ENCODE measurements at places on chromosomes 4 and X.

- peak; percentile 22 for DNase-seq
Observed at GRCh38 chrX:65406532-65406931, 128.1 kb downstream of the LAS1L start.

GRCh38 chr4:36165631-36166005, 78.7 kb downstream of the ARAP2 start:
- no peak for DNase-seq

GRCh38 chr4:186196063-186196462, 4.7 kb downstream of the CYP4V2 start:
- DNase-seq: no peak

- no peak for DNase-seq
Observed at GRCh38 chr4:55032788-55033187, 92.6 kb downstream of the KDR start.

DNA sequence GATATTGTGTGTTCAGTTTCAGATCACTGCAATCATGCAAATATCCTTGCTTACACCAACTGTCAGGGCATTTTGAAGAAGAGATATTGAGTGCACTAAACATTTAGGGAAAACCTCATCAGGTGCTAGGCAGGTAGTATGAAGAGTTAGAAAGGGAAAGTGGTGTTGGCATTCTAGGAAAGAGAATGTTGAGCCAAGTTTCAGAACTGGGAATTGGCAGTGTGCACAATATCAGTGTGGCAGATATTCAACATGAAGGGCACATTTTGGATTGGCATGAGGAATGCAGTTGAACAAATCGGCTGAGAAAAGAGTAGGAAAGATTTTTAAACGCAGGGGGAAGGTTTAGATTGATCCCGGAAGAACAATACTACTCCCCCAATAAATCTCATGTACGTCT, 43.4 kb upstream of the SMAD1 start:
- DNase-seq: no peak

DNA sequence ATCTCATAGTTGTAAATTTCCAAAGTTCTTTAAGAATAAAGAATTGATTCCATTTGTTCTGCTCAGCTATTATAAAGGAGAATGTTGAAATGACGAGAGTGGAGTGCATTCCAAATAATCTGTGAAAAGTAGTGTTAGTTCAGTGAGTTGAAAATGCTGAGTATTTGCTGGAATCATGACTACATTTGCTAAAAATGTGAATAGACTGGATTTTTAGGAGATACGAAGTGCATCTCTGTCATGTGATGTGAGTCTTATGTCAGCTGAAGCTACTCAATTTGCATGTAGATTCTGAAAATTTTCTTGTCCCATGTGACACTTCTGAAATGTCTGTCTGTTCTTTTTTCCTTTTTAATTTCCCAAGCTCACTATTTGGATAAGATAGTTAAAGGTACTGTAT, 206.0 kb downstream of the DCTD start:
- no peak for DNase-seq

DNA sequence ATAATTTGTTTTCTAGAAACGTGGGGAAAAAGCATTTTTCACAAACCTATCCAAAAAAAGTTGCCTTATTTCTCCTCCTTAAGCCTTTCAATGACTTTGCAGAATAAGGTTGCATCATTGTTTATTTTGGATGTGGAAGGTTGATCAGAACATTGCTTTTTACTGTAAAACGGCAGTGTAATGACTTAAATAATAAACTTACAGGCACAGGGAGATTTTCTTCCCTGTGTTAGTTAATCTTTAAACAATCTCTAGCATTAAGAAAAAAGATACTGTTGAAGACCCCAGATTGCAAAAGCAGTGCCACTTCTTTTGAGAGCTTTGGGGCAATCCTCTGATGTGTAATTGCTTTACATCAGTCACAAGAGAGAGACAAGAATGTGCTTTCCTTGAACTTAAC, 153.4 kb downstream of the ARX start:
- DNase-seq: no peak

GRCh38 chrX:13898083-13898482, 81.2 kb upstream of the GPM6B start:
- DNase-seq: peak; percentile 21

GRCh38 chrX:47172549-47172948, 21.1 kb upstream of the UBA1 start:
- DNase-seq: no peak

DNA sequence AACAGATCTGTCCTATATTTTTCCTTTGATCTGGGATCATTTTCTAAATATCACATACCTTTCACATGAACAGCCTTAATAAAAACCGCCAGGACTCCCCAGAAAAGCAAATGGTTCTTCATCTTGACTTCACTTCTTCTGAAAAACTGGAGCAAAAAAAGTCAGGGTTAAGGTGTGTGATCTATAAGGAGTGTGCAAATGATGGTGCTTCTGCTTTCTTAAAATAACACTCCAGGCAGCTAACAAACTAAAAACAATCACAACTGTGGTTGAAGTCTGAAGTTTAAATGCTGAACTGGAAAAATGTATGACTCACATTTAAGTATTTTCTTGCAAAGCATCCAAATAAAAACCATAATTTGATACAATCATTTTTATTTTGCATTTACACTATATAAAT, at the start of gene JCHAIN:
JCHAIN (minus strand) TSS at position 140 of the 400 bp plus-strand sequence; CDS start at position 122, 18 bp downstream.
- no peak for DNase-seq

GRCh38 chr4:70452946-70453345, 19.1 kb upstream of the MUC7 start:
- no peak for DNase-seq

- no peak for DNase-seq
Observed at GRCh38 chr4:38762560-38762959, 20.2 kb downstream of the TLR10 start.

DNA sequence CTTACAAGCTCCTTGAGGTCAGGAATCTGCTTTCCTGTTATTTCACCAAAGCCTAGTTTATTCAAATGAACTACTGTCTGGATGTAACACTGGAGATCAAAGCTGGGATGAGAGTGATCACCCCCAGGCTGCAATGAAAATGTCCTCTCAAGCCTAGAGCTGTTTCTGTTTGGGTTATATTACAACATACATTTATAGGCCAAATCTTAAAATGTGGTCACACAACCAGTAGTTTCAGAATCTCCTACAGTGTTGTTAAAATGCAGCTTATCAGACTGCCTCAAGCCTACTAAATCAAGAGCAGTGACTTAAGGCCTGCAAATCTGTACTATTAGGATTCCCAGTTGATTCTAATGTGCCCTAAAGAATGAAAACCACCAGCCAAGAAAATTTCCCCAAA, 207.5 kb downstream of the PAPSS1 start:
- no peak for DNase-seq

GRCh38 chr4:119543779-119544178, 84.8 kb downstream of the PDE5A start:
- DNase-seq: no peak

DNA sequence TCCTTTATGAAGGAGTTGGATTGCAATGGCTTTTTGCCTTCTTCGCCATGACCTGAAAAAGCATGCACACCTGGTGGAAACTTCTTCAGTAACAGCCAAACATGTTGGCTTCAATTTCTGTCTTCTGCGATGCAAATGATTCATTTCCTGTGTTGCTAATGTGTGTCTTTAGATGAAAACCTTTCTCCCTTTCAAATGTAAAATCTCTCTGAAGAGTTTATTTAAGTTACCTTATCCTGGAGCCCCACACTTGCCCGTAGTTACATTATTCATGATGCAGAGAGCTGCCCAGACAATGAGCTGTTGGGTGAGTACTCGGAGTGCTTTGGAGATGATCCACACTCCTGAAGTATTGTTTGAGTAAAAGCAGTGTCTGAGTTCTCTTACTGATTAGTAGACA, 1100.9 kb downstream of the RPA4 start:
- no peak for DNase-seq

DNA sequence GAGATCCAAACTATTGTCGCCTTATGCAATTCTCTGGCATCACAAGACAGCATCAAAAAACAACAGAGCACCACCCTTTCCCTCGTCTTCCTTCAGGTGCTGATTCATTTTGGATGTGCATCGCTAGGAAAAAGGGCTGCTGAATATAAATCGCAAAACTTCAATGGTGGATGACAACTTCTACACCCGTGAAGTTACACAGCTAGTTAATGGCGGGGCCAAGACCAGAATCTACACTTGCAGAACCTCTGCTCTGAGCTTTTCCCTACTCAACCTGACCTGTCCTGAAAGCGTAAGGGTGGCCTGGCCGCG, 674 bp downstream of the GNPDA2 start:
- no peak for DNase-seq

- peak; percentile 2 for DNase-seq
Observed at GRCh38 chrX:30215357-30215843, at the start of gene MAGEB2. TSS of gene MAGEB2 (plus strand) at chrX:30215563. CDS start at chrX:30218581, 3,018 bp downstream.

- DNase-seq: no peak
Observed at GRCh38 chr4:178165251-178165950, 723.2 kb upstream of the AGA start.

DNA sequence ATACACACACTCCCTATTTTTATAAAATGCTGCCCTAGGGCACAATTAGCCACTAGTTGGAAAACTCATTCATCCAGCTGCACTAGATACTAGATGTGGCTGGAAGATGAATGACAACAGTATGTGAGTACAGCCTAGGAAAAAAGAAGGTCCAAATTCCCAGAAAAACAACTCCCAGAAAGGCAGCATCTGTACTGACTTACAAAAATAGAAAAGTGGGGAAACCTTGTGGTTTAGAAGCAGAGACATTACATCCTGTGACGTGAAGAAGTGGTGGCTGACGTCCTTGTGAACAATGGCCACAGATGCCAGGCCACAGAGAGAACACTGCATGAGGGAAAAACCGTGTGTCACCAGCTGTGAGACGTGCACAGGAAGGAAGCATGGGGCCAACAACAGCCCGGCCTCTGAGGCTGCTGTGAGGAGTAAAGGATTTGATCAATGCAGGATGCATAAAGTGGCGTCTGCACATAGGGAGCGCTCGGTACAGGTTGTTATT, 81.2 kb downstream of the SPRY1 start:
- peak; percentile 57 for DNase-seq

- DNase-seq: no peak
Observed at GRCh38 chr4:152206646-152207377, 329.1 kb downstream of the FBXW7 start.

DNA sequence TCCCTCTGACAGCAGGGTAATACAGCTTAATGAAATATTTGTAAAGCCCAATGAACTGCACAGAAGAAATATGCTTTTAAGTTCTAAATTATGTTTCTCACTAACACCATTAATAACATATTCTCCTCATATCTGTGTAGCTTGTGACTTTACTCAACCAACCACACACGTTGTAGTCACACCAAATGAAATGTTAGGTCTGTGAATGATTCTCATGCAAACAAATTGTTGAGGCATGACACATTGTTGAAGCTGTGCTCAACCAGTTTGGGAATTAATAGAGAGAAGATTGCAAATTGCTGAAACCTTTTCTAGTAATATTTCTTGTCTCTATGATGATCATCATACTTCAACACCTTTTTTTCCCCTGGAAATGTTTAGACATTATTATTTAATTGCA, 645.9 kb downstream of the PCDH7 start:
- DNase-seq: no peak

- DNase-seq: peak; percentile 2
Observed at GRCh38 chr4:90357117-90357710, 230.0 kb downstream of the CCSER1 start.

DNA sequence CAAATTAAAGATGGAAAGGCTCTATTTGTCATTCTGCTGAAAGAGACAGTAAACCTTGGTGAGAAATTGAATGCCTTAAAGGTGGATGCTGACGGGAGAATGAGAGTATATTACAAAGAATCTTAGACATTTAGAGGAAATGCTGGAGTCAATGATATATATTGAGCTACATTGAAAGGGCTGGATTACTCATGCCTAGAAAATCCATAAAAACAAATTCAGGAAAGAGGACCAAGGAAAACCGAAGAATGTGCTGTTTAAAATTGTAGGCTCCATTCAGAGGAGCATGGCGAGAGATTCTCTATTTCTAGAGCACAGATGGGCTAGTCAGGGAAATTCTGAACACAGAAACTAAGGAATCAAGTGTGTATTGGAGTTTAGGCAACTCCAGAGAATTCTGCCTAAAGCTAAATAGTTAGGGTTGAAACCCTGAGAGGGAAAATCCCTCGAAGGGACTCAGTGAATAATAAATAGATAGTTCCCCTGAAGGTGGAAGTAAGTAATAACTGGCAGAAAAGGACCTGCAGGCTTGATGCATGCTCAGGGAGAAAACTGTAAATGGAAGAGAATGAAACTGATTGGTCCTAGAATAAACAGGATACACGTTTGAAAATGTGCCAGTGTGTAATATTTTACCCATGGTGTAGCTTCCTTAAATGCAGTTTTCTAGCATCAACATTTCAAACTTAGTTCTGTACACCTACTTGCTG, 1532.4 kb upstream of the TENM3 start:
- no peak for DNase-seq

GRCh38 chrX:66150163-66150562, 13.9 kb upstream of the HEPH start:
- no peak for DNase-seq

- no peak for DNase-seq
Observed at GRCh38 chr4:168540503-168541265, 43.8 kb downstream of the PALLD start.

DNA sequence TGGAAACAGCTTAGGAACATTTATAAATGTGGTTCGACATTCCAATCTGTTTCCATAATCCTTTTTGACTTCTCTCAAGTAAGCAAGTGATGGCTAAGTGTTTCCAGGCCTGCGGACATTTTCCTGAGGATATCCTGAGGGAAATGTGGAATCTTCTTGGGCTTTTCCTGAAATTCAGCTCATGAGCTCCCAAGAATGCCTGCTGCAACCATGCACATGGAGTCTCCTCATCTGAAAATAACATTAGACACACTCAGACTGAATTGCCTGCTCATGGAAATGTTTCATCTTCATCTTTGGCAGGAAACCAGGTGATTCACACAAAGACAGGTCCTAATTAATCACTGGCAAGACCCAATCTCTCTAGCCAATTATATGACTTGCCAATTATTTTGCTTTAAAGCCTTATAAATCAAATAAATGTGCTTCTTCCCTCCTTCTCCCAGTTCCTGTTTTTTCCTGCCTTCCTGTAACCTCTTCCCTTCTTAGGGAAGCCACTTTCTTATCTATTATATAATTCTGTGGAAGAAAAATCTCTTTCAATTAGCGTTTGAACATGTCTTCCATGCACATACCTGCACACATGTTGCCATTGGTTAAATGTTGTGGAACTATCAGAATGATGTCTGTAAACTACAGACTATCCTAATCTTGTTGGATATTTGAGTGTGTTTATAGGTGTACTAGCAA, 104.6 kb upstream of the MXRA5 start:
- no peak for DNase-seq

Measured in activated CD4-positive, alpha-beta T cell treated with anti-CD3 and anti-CD28 coated beads, Interleukin-2, amount 50 U/mL, for 16 hours (primary cell).